ENCODE measurements at places on chromosomes 16 and 17. TPM values are rescaled to one million over a fixed set of nuclear protein-coding genes. Genes with fewer than 3 reads are reported as not detected.

Gene C16orf89
- total RNA-seq: not detected

Gene COX6A2
- total RNA-seq: not detected

Gene PKMYT1
- total RNA-seq: 6.3 TPM

Gene SNAI3
- not detected for total RNA-seq

Gene BCL6B
- total RNA-seq: under 0.01 TPM

Gene RHBDL3
- total RNA-seq: under 0.01 TPM

Gene C16orf54
- not detected for total RNA-seq

Gene CA5A
- total RNA-seq: not detected

Gene ASB16
- total RNA-seq: 0.51 TPM

Gene GCGR
- total RNA-seq: not detected

Gene TBC1D3
- total RNA-seq: not detected

Gene CA7
- total RNA-seq: not detected

Gene HAGHL
- 26.5 TPM for total RNA-seq

Gene ALOX15
- total RNA-seq: not detected

Gene SPNS2
- total RNA-seq: 22.2 TPM

Gene TVP23A
- not detected for total RNA-seq

Gene RNF222
- total RNA-seq: not detected

Gene DPEP3
- not detected for total RNA-seq

Gene TBC1D3K
- not detected for total RNA-seq

Gene TNFSF13
- 0.81 TPM for total RNA-seq

Gene IL32
- total RNA-seq: 128 TPM

Gene HOXB4
- total RNA-seq: 4.1 TPM

Gene TP53TG3C
- total RNA-seq: not detected

Gene TP53TG3D
- total RNA-seq: not detected

Gene DOC2A
- 0.76 TPM for total RNA-seq

Gene KSR1
- 4.1 TPM for total RNA-seq

Gene TMEM238L
- not detected for total RNA-seq

Gene KRT33B
- not detected for total RNA-seq

Gene PIRT
- total RNA-seq: not detected

Gene KRTAP3-1
- not detected for total RNA-seq

Gene MT1B
- not detected for total RNA-seq

Gene OR1F1
- total RNA-seq: not detected

Gene CHAD
- not detected for total RNA-seq

Gene TCAP
- 0.16 TPM for total RNA-seq

Gene TBC1D28
- not detected for total RNA-seq

Gene TACO1
- 24.3 TPM for total RNA-seq

Gene RAC3
- total RNA-seq: 82.3 TPM

Gene PROCA1
- total RNA-seq: 1.6 TPM

Gene RUNDC3A
- 2.3 TPM for total RNA-seq

Gene KRTAP9-2
- total RNA-seq: not detected

Gene KRTAP2-3
- 2.6 TPM for total RNA-seq

Gene CCDC40
- 5.2 TPM for total RNA-seq

Gene KRT39
- total RNA-seq: not detected

Gene LPCAT2
- total RNA-seq: 7.7 TPM

Gene GPR142
- not detected for total RNA-seq

All from mesangial cell (primary cell).